Stimulated activated CD4-positive, alpha-beta T cell treated with anti-CD3 and anti-CD28 coated beads, Interleukin-15, amount 100 ng/mL, for 1 hour (primary cell): ENCODE measurements at places on chromosomes 11 and 22.

- no peak for DNase-seq
Observed at GRCh38 chr11:67273260-67273990, 7.2 kb downstream of the GRK2 start.

- DNase-seq: no peak
Observed at GRCh38 chr11:34267417-34267816, 90.4 kb downstream of the ABTB2 start.

DNA sequence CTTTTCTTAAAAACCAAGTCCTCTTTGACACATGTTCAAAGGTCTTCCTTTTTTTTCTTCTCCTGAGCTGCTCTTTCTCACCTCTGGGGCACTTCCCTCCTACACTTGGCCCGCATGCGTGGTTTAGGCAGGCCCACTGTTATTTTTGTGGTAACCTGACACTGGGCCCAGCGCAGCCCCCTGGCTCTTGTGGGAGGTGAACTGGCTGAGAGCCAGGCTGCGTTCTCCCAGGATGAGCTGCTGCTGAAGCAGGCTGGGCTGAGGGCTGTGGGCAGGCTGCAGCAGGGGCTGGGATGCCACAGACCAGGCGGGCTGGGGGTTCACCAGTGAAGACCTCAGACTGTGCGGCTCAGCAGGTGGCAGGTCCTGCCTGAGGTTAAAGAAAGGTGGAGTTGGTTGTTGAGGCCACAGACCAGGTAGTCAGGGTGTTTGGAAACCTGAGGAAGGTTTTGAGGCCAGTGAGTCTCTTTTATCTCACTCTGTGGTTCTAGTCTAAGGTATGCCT, 72.4 kb downstream of the TEAD1 start:
- DNase-seq: no peak

- no peak for DNase-seq
Observed at GRCh38 chr11:47510209-47510608, 42.7 kb downstream of the CELF1 start.

DNA sequence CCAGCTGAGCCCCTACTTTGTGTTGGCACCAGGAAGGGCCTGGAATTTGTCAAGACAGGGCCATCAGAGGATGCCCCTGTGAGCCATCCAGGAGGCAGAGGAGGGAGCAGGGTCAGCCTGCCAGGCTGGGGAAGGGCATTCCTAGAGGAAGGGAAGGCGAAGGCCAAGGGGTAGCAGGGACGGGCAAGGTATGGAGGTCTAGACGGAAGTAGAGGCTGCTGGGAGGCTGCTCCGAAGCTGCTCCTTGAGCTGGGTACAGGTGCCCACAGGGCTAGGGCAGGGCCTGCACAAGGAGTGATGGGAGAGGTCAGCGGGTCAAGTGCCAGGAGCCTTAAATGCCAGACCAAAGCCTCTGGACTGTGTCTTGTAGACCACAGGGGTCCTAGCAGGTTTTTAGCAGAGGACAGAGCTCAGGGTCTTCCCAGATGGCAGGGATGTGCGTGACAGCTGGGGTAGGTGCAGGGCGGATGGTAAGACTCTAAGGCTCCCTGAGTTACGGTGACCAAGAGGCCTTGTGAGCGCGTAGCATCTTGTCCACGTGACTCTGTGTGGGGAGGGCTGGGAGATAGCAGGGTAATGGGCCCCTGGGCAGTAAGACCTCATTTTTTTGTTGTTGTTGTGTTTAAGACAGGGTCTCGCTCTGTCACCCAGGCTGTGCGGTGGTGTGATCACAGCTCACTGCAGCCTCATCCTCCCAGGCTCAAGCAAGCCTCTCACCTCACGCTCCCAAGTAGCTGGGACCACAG, 31.7 kb upstream of the CSNK1E start:
- no peak for DNase-seq

GRCh38 chr11:34629711-34630110, 8.8 kb downstream of the EHF start:
- DNase-seq: no peak

GRCh38 chr11:13324141-13324540, 46.6 kb downstream of the BMAL1 start:
- DNase-seq: no peak

GRCh38 chr11:103730131-103730940, 306.1 kb upstream of the DDI1 start:
- no peak for DNase-seq

- no peak for DNase-seq
Observed at GRCh38 chr11:17736930-17737817, 2.6 kb downstream of the KCNC1 start.

DNA sequence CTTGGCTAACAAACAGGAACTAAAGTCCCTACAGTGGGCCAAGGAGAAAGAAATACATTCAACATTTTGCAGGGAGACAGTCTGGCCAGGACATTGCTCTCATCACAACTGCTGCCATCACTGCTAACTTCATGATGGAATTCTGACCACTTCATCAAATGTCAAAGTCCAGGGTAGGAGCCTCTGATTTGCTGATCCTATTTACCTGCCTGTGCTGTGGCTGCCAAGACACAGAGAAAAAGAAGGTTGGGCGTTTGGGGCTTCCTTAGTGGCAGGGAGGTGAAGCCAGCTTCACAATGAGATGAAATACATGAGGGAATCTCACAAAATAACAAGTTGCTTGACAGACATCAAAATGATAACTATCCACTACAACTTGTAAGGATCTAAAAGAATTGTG, 343.9 kb upstream of the CADM1 start:
- DNase-seq: no peak

- no peak for DNase-seq
Observed at GRCh38 chr22:45083659-45084305, 74.0 kb upstream of the PHF21B start.

GRCh38 chr22:48574776-48575617, 1252.7 kb downstream of the BRD1 start:
- DNase-seq: no peak

- DNase-seq: no peak
Observed at GRCh38 chr11:99632969-99633368, 612.2 kb downstream of the CNTN5 start.

GRCh38 chr22:37740455-37741311, 43.8 kb downstream of the TRIOBP start:
- no peak for DNase-seq

DNA sequence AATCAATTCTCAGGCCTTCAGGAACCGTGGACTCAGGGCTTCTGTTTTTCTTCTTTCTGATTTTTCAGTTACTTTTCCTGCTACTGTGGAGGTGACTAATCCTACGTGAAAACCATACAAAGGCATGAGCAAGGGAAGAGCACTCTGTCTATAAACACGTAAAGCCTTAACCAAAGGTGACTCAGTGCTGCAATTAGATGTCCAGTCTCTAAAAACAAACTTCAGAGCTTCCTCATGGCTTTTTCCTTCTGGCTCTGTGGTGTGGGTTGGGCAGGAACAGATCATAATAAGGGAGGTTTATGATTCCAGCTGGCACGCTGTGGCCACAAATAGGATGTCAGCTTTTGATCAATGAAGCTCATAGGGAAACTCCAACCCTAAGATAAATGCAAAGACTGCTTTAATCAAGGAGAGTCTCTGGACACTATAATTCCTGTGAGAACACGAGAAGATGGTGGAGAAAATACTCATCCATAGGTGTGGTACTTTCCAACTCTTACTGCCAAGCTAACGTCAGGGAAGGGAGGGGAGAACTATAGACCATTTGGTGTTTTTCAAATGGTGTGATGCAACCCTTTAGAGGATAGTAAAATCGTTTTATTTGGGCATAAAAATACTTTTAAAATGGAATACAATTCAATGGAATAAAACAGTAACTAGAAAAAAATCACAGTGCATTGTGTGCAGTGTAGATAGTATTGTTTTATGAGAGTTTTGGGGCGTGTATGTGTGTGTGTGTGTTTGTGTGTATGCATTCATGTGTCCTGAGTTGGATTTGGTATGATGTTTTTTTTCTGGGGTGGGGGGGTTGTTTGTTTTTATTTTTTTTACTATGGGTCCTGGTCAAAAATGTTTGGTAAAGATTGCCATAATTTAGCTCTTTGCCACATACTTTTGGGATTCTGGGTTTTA, at the start of gene NXPE2:
TSS of gene NXPE2 (plus strand) at position 403 of the 912 bp plus-strand sequence. CDS start at position 452, 49 bp downstream.
- no peak for DNase-seq

- no peak for DNase-seq
Observed at GRCh38 chr11:19558189-19558986, 154.2 kb upstream of the NAV2 start.

DNA sequence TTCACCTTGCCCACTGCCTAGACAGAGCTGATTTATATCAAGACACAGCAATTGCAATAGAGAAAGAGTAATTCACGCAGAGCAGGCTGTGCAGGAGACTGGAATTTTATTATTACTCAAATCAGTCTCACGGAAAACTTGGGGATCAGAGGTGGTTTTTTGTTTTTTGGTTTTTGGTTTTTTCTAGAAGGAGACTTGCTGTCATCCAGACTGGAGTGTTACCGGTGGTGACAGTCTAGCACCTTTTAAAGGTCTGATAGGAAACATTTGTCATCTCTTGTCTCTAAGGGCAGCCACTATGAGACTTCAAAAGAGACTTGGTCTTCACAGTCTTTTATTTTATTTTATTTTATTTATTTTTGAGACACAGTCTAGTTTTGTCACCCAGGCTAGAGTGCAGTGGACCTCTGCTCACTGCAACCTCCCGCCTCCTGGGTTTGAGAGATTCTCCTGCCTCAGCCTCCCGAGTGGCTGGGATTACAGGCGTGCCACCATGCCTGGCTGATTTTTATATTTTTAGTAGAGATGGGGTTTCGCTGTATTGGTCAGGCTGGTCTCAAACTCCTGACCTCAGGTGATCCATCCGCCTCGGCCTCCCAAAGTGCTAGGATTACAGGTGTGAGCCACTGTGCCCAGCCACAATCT, 19.1 kb downstream of the APOBEC3H start:
- DNase-seq: no peak

- no peak for DNase-seq
Observed at GRCh38 chr11:110081462-110082376, 11.5 kb upstream of the ZC3H12C start.

DNA sequence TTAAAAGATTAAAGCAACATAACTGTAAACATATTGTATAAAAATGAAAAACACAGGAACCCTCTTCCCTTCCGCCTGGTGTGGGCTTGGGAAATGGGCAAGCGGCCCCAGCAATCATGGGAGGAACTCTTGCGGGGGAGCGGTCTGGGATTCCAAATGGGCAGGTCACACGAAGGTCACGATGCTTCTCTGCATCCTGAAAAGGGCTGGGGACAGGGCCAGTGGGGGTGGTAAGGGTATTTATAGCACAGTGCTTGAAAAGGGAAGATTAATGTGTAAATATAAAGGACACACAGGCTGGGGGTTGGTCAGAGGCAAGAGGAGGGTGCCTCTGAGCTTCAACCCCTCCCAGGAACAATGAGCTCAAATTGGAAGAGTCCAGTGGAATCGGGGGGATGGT, 46.9 kb upstream of the OR4B1 start:
- no peak for DNase-seq

DNA sequence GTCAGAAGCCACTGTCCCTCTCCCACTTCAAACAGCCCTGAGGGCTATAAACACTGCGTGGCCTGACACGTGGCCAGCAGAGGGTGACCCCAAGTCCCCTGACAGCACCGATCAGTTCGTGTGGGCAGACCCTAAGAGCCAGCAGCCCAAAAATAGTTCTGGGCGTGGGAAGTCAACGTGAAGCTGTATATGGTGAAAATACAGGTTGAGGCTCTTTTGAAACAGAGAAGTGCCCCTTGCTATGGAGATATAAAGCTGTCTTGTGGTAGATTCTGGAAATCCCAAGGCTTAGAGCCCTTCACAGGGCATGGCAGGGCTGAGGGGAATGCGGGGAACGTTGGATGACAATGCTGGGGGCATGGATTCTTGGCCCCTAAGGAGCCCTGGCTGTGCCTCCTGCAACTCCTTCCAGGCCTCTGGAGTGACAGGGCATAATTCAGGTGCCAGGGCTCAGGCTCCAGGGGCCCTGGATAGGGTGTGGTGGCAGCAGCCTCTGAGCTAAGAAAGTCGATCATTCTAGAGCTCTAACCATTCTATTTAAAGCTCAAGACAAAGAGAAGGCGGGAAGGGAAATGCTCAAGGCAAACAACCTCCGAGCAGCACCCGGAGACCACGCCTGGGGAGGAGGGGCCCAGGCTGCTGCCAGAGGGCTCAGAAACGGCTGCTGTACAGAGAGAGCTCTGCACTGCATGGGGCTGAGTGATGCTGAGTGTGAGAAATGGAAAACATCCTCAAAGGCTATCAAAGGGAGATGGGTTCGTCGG, 60.4 kb upstream of the CD5 start:
- peak; percentile 73 for DNase-seq

GRCh38 chr11:108474664-108475463, 7.5 kb upstream of the C11orf65 start:
- no peak for DNase-seq

DNA sequence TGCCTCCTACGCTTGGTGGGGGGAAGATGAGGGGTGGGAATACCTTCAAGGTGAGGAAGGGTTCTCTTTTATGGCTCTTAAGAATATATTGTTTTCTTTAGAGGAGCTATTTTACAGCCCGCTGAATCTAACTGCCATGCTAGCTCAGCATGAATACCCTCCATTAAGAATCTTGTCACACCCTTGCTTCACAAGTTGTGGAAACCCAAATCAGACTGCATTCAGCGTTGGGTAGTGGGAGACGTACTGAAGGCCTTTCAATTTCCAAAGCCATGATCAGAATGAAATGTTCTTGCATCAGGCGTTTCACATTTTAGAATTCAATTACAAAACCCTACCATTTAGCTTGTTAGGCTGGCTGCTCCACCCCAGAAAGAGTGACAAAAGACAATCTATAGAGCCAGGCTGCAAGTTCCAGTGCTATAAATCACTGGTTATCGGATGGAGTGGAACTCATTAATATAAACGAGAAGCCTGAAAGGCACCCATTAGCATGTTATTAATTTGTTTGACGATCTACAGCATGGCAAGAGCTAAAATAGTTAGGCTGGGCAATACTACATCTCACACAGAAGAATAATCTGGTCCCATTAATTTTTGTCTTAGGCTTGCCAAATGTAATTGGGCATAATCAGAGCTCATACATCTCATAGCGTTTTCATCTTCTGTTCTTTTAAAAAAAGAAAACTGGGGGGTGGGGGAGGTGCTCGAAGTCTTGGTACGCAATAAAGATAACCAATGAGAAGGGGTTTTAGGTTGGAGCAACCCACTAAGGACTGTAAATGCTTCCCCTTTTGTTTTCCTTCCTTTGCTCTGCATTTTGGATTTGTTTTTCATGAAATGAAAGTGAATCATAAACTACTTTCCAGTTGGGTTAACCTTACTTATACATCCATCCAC, 57.5 kb downstream of the ABTB2 start:
- DNase-seq: no peak

DNA sequence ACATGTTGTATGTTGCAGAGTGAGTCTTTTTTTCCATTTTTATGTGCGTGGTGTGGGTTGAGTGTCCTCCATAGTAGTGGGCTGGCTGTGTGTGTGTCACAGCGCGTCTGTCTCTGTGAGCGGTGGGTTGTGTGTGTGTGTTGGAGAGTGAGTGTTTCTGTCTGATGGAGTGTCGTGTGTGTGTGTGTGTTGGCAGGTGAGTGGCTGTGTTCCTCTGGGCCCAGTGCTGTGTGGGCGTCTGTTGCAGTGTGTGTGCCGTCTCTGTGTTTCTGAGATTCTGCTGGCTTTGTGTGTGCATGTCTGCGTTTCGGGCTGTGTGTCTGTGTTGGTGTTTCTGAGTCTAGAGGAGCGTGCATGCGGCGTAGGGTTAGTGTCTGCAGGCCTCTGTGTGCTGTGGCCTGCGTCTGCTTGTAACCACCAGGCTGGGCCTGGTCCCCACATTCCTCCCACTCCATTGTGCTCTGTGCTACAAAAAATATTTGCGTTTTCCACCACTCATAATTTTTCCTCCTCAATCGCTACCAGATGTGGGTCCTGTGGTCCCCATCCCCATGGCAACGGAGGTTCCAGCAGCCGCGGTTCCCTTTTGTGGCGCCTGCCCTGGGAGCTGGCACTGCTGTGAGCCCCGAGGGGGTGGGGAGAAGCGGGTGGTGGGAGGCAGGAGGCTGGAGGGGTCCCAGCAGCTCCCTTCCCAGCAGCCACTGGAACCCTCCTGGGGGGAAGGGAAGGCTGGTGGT, 15.2 kb downstream of the SCARF2 start:
- no peak for DNase-seq
